Body of pancreas (tissue), 4 donors: ENCODE measurements at places on chromosomes 12 and 14. TPM values are rescaled to one million over a fixed set of nuclear protein-coding genes. Genes with fewer than 3 reads are reported as not detected.

DNA sequence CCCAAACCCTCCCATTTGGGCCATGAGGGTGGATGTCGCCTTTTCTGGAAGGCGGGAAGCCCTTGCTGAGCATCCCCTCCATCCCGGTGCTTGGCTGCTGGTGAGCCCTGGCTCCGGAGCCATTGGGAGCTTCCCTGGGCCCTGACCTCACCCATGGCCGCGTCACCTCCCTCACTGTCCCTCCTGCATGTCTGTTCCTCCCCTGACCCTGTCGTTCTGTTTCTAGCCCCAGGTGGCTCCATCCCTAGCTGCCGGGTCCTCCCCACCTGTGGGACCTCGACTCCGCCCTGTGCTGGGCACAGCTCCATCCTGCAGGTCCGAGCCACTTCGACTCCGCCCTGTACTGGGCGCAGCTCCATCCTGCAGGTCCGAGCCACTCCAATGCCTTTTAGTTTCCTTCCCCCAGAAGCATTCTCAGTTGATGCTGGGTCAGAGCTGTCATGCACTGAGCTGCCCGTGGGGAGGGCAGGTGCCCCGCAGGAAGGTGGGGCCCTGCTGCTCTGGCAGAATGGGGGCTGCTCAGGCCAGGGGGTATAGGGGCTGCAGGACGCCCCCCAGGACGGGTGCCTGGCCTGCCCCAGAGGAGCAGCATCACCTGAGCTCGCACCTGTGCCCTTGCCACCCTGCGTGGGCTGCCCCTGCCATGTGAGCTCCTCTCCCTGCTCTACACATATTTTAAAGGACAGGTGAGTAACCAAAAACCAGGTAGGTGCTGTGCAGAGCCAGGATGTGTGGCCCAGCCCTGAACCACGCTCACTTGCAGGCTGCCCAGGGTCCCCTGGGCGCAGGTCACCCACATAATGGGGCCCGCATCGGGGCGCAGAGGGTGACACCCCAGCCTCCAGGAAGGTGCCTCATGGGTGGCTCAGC, 19.0 kb downstream of the NOC4L start:
- no peak for DNase-seq

The ADCY6 gene
- total RNA-seq: 59.1 TPM

GRCh38 chr12:115846516-115846915, 431.0 kb downstream of the MED13L start:
- no peak for DNase-seq

GRCh38 chr12:42421844-42422779, 96.1 kb downstream of the PPHLN1 start:
- no peak for DNase-seq

GRCh38 chr14:89566180-89566579, 149.1 kb upstream of the FOXN3 start:
- no peak for DNase-seq
